HFFc6 (cell line): ENCODE measurements at places on chromosomes 2 and 18. TPM values are rescaled to one million over a fixed set of nuclear protein-coding genes. Genes with fewer than 3 reads are reported as not detected.

GRCh38 chr18:62760403-62760734, 45.0 kb downstream of the PHLPP1 start:
- DNase-seq: no peak

GRCh38 chr2:233021771-233022170, 8.7 kb upstream of the NGEF start:
- DNase-seq: no peak

- no peak for DNase-seq
Measured at GRCh38 chr18:53153281-53153680, 813.3 kb downstream of the DCC start.

GCKR gene
- total RNA-seq: not detected in 2 replicates
